ENCODE measurements at places on chromosomes 3 and 15.

GRCh38 chr3:153621953-153622352, 459.9 kb downstream of the RAP2B start:
- DNase-seq: no peak

GRCh38 chr3:168249550-168250414, 154.1 kb upstream of the GOLIM4 start:
- peak; percentile 82 for DNase-seq

- DNase-seq: peak; percentile 70
Measured at GRCh38 chr3:27559835-27560234, 75.7 kb upstream of the SLC4A7 start.

- no peak for DNase-seq
Measured at GRCh38 chr3:140128631-140129030, 193.6 kb downstream of the CLSTN2 start.

GRCh38 chr15:65969865-65970816, 100.8 kb downstream of the RAB11A start:
- DNase-seq: no peak

DNA sequence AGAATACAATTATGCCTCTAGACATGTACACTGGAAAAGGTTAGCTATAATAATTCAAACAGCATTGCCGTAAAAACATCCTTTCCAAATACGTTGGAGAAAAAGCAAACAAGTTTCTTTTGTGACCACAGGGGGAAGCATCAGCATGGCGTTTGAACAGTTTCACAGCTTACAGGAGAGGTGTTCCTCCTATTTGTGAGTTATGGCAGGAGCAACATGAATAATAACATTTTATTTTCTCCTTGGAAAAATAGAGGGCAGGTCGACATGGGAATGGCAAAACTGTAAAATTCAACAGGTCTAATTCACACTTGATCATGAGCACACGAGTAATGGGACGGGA, 39.7 kb upstream of the GADL1 start:
- DNase-seq: no peak
